ENCODE measurements at places on chromosomes 1 and 21.

GRCh38 chr1:5639106-5639722 lies 353.0 kb downstream of the NPHP4 start:
- no peak for DNase-seq

DNA sequence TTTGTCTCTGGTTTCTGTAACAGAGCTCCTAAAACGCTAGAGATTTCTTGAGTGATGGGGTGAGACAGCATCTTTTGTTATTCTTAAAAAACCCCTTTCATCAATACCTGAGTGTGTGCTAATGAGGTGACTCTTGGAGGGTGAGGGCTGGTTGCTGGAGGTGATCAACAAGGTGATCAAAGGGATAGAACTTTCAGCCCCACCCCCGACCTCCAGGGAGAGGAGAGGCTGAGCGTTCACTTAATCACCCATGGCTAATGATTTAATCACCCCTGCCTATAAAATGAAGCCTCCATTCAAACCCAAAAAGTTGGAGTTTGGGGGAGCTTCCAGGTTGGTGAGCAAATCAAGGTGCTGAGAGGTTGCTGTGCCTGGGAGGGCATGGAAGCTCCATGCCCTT lies 175.4 kb downstream of the SLC35F3 start:
- no peak for DNase-seq

GRCh38 chr1:12178511-12178910 lies 11.7 kb downstream of the TNFRSF1B start:
- no peak for DNase-seq

- DNase-seq: no peak
These were observed 1.0 kb downstream of the GATAD2B start for GRCh38 chr1:153921803-153922075.

DNA sequence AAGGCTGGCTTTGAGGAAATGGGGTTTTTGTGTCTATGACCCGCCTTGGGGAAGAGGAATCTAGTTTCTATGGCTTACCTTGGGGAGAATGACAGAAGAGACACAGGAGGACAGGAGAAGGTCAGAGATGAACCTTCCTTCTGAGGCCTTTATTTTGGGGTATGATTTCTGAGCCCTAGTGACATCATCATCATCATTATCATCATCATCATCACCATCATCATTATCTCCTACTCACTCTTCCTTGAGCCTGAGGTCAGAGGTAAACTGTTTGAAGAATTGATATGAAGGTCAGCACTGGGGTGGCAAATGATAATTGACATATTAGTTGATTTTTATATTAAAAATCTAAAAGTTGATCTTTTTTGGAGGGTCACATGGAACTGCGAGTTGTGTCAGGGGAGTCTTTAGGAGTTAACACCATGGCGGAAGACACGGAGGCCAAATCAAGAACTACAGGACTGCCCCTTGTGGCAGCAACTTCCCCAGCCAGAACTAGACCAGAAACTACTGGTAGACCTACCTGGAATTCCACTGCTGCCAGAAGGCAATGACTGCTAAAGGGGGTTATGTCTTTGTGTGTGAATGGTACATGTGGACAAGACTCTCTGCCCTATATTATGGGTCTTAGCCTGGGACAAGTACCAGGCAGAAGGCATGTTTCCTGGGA lies 49.8 kb upstream of the WLS start:
- DNase-seq: no peak

Measured in HuH-7.5 (cell line).